ENCODE measurements at places on chromosomes 12 and 14. TPM values are rescaled to one million over a fixed set of nuclear protein-coding genes. Genes with fewer than 3 reads are reported as not detected.
A peak's percentile ranks its signal among the peaks of the same experiment; 100 is the strongest.

DNA sequence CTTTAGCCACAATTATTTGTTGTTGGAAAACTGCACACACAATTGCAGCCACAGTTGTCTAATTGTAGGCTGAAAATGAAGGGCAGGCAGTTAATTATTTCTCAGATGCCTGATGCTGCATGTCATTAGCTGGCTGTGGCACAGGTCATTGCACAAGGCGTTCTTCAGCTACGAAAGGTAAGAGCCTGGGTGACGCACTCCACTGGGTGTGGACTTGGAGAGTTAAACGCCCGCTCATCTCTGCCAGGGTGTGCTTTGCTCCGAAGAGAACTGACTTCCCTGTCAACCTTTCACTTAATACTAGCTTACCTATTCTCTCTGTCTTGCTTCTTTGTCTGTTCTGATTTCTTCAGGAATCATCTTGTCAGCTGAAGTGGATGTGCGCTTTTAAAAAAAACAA, 91.4 kb upstream of the CPM start:
- H3K4me3 ChIP-seq, result no peak overlapping the region
- H3K4me1 ChIP-seq, result no peaks in the 10 kb centered on the region
- H3K27me3 ChIP-seq, result no peaks in the 10 kb centered on the region
- no peak for DNase-seq
- H3K27ac ChIP-seq, result no peak overlapping the region

DNA sequence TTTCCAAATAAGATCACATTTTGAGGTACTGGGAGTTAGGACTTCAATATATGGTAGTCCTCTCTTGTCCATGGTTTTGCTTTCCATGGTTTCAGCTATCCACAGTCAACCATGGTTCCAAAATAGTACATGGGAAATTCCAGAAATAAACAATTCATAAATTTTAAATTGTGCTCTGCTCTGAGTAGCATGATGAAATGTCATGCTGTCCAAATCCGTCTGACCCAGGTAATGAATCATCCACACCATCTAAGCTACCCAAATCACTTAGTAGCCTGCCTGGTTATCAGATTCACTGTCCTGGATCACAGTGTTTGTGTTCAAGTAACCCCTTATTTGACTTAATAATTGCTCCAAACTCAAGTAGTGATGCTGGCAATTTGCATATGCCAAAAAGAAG, 197.9 kb downstream of the TMTC3 start:
- H3K4me1 ChIP-seq, result no peaks in the 10 kb centered on the region
- no peak for DNase-seq
- H3K27ac ChIP-seq, result no peak overlapping the region
- H3K4me3 ChIP-seq, result no peak overlapping the region

DNA sequence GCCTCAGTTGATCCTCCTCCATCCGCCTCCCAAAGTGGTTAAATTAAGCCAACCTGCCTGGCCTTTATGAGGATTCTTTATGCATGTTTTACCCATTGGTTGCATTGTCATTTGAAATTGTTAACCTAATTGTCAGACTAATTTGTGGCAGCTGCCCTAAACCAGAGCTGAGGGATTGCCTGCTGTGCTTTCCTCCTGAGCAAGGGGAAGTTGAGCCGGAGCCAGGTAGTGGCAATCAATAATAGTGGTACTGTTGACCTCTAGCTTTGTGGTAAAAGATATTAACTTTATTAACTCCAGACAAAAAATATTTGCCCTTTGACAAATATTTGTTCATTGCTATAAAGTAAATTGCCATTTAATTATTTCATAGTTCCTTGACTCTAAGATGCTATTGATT, 5.6 kb upstream of the HEBP1 start:
- no peak for DNase-seq
- H3K4me3 ChIP-seq, result no peak overlapping the region
- H3K36me3 ChIP-seq, result no peaks in the 10 kb centered on the region
- H3K4me1 ChIP-seq, result peaks cover 5% of the 10 kb centered on the region
- no peak overlapping the region for H3K27ac ChIP-seq

DNA sequence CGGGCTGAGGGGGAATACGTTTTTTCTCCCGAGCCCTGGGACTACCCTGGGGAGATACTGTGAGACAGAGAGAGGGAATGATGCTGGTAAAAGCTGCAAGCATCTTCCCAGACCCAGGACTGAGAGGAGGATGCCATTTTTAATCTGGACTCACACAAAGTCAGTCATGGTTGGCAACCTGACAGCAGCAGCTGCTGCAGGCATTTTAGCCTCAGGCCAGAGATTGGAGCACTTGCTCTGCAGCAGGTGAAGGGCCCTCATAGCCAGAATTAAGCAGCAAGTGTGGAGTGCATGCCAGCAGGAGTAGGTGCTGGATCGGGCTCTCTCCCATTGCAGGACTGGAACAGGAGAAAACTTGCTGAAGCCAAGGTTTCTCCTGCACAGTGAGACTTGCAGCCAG, 361.1 kb upstream of the CLEC14A start:
- H3K4me3 ChIP-seq, result no peak overlapping the region
- no peak for DNase-seq
- no peaks in the 10 kb centered on the region for H3K36me3 ChIP-seq
- H3K27ac ChIP-seq, result no peak overlapping the region
- H3K4me1 ChIP-seq, result no peaks in the 10 kb centered on the region

DNA sequence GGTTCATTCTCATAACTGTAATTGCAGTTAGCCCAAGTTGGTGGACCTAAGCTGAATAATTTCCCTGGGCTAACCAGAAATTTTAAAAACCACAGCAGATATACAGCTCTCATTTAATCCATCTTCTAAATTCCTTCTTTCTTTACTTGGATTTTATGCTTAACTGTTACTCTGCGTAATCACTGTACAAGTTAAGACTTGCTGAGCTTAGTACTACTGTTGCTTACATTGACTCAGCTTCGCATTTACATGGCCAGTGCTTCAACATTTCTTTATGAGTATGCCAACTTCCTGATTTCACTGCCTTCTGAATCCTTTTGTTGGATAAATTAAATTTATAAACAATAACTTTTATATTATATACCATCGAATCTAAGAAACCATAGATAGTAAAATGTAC, 147.4 kb downstream of the SLC38A4 start:
- H3K27me3 ChIP-seq, result no peaks in the 10 kb centered on the region
- no peak overlapping the region for H3K4me3 ChIP-seq
- H3K36me3 ChIP-seq, result no peaks in the 10 kb centered on the region
- H3K4me1 ChIP-seq, result no peaks in the 10 kb centered on the region

GRCh38 chr12:2668816-2669215, 126.0 kb upstream of the FKBP4 start:
- DNase-seq, result no peak
- H3K27ac ChIP-seq, result no peak overlapping the region
- no peaks in the 10 kb centered on the region for H3K4me1 ChIP-seq
- H3K27me3 ChIP-seq, result no peaks in the 10 kb centered on the region

DNA sequence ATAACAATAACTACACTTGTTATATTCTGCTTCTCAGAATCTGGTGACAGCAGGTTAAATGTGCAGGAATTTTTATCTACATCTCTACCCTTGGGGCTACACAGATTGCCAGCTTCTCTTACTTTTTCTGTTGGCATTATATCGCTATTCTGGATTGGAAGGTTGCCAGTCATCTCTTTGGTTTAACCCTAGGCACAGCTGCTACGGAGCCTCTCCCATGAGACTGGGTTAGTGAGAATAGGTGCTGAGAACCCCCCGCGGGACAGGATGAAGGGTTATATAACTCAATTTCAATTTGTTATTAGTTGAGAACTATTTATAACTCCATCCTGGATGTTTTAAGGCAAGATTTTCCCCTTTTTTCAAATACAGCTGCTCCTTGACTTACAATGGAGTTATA, 73.1 kb downstream of the ACADS start:
- peaks cover 4% of the 10 kb centered on the region for H3K36me3 ChIP-seq
- H3K4me1 ChIP-seq, result peaks cover 29% of the 10 kb centered on the region
- no peak for DNase-seq

DNA sequence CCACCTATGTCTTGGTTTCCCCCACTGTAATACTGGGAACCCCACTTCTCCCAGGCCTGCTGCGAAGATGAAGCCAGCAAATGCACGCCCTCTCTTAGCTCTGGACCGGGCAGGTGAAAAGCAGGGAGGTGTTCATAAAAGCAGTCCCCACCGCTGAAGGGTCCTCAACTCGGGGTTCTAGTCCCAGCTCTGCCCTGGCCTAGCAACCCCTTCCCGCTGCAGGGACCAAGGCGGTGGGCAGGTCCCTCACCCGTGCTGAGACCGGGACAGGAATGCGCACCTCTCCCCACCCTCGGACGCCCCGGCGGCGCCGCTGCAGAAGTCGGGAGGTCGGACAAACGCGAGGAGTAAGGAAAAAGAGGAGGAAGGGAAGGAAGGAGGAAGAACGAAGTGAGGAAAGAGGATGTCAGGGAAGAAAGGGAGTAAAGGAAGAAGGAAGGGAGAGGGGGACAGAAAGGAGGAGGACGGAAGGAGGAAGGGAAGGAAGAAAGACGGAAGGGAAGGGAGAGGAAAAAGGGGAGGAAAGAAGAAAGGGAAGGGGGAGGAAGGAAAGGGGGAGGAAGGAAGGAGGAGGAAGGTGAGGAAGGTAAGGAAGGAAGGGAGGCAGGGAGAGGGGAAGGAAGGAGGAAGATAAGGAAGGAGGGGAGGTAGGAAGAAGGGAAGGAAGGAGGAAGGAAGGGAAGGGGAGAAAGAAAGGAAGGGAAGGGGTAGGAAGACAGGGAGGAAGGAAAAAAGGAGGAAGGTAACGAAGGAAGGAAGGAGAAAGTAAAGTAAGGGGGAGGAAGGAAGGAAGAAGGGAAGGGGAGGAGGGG, 701 bp downstream of the SPRING1 start:
- peaks cover 20% of the 10 kb centered on the region for H3K4me1 ChIP-seq
- H3K36me3 ChIP-seq, result peaks cover 5% of the 10 kb centered on the region
- H3K27me3 ChIP-seq, result no peaks in the 10 kb centered on the region
- DNase-seq, result no peak
- H3K27ac ChIP-seq, result peak overlapping the region; percentile 81

GRCh38 chr12:28698553-28698952, 450.5 kb upstream of the FAR2 start:
- no peak for DNase-seq
- no peaks in the 10 kb centered on the region for H3K4me1 ChIP-seq
- H3K36me3 ChIP-seq, result no peaks in the 10 kb centered on the region

DNA sequence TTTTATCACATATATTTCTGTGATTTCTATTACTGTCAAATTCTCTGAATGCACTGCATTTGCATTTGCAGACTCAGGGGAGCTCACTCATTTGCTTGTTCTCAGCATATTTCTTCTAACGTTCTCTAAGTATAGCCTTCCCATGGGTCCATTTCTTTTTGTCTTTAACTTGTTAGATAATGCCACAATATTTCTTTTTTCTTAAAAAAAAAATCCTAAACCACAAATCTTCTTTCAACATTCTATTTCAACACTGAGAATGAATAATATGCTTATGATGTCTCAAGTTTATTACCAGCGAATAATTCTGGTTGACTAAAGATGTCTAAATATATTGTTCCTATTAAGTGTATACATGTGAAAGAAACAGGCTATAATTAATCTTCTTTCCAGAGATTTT, 200.2 kb downstream of the ANO6 start:
- H3K4me1 ChIP-seq, result no peaks in the 10 kb centered on the region
- no peak overlapping the region for H3K4me3 ChIP-seq
- H3K36me3 ChIP-seq, result peaks cover 2% of the 10 kb centered on the region
- DNase-seq, result no peak
- no peak overlapping the region for H3K27ac ChIP-seq

DNA sequence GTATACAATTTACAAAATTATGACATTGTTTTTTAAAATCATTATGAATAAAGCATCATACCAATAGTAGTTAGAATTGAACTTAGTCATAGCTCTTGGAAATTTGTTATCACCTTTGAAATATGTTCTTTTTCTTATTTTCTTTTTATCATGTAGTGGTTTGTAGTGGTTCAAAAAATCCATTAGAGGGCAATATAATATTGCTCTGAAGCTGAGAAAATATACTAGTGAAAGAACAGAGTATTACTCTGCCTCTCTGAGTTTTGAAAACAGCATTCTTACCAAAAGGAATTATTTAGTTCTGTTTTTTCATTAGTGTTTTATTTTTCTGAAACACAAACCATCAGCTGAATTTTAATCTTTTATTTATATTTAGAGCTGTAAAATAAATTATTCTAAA, 76.2 kb downstream of the PDZRN4 start:
- peak; percentile 8 for DNase-seq
- no peak overlapping the region for H3K4me3 ChIP-seq
- no peak overlapping the region for H3K27ac ChIP-seq
- H3K27me3 ChIP-seq, result no peaks in the 10 kb centered on the region

DNA sequence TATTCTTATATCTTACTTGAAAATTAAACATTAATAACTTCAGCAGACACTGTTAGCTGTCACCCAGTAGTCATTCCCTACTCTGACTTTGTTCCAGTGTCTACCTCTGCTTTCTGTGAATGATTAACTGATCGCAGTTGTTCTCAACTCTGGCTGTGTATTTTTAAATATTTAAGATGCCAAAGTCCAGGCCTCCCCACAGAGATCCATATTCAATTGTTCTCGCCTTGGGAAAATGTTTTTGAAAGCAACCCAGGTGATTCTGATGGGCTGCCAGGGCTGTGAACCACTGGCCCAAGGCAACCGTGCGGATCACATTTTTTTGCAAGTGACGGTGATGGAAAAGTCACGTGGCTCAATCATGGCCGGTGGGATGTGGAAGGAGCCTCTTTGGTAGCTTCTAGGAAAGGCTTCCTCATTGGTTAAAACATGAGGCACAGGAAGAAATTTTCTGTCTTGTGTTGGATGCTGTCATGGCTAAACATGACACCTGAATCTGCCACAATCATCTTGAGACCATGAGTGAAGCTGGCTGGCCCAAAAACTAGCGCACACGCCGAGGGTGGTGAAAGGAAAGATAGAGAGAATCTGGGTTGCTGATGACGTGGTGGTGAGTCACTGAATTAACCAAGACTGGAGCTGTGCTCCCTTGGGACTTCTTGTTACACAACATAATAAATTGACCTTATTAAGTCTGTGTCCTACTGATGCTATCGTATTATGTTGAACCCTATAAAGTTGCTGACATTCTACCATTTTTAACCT, 37.2 kb downstream of the RDH12 start:
- no peaks in the 10 kb centered on the region for H3K36me3 ChIP-seq
- DNase-seq, result no peak
- no peak overlapping the region for H3K27ac ChIP-seq
- H3K27me3 ChIP-seq, result no peaks in the 10 kb centered on the region

DNA sequence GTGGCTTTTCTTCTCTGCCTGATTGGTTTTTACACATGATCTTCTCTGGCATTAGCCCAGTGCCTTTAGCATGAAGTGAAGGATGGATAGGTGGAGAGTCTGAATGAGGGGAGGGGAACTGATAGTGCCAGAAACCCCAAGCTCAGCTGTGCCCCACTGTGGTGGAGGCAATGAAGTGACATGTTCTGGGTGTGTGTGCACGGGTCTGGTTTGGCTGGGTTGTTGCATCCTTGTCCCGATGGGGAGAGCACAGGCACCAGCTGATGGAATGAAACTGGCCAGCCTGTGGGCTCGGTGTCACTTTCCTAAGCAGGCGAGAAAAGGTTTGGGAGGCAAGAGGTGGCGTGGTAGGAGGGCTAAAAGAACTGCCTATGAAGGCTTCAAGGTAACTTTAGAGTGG, 65.3 kb downstream of the CACNA1C start:
- no peaks in the 10 kb centered on the region for H3K27me3 ChIP-seq
- H3K27ac ChIP-seq, result no peak overlapping the region
- DNase-seq, result no peak
- no peaks in the 10 kb centered on the region for H3K4me1 ChIP-seq

The CLEC1A gene
- polyA plus RNA-seq, result not detected

The KLC1 gene
- 102 TPM for polyA plus RNA-seq

The IL22 gene
- not detected for polyA plus RNA-seq

The C12orf54 gene
- polyA plus RNA-seq, result not detected

The HOXC12 gene
- not detected for polyA plus RNA-seq

The ABHD12B gene
- polyA plus RNA-seq, result not detected

The SLC17A8 gene
- polyA plus RNA-seq, result not detected

The PPP1R13B gene
- 10.1 TPM for polyA plus RNA-seq

The ERGIC2 gene
- polyA plus RNA-seq, result 4.4 TPM

The MAP1LC3B2 gene
- polyA plus RNA-seq, result 0.28 TPM

The CKAP4 gene
- 7.5 TPM for polyA plus RNA-seq

The SLCO1A2 gene
- not detected for polyA plus RNA-seq

The SLC5A8 gene
- not detected for polyA plus RNA-seq

The TTC8 gene
- 2.7 TPM for polyA plus RNA-seq

The DBX2 gene
- not detected for polyA plus RNA-seq
